Hepatocyte (in vitro differentiated cells): ENCODE measurements at places on chromosomes 1 and 21. TPM values are rescaled to one million over a fixed set of nuclear protein-coding genes. Genes with fewer than 3 reads are reported as not detected.

- DNase-seq: no peak
Measured at GRCh38 chr1:91640877-91641526, 140.4 kb downstream of the CDC7 start.

DNA sequence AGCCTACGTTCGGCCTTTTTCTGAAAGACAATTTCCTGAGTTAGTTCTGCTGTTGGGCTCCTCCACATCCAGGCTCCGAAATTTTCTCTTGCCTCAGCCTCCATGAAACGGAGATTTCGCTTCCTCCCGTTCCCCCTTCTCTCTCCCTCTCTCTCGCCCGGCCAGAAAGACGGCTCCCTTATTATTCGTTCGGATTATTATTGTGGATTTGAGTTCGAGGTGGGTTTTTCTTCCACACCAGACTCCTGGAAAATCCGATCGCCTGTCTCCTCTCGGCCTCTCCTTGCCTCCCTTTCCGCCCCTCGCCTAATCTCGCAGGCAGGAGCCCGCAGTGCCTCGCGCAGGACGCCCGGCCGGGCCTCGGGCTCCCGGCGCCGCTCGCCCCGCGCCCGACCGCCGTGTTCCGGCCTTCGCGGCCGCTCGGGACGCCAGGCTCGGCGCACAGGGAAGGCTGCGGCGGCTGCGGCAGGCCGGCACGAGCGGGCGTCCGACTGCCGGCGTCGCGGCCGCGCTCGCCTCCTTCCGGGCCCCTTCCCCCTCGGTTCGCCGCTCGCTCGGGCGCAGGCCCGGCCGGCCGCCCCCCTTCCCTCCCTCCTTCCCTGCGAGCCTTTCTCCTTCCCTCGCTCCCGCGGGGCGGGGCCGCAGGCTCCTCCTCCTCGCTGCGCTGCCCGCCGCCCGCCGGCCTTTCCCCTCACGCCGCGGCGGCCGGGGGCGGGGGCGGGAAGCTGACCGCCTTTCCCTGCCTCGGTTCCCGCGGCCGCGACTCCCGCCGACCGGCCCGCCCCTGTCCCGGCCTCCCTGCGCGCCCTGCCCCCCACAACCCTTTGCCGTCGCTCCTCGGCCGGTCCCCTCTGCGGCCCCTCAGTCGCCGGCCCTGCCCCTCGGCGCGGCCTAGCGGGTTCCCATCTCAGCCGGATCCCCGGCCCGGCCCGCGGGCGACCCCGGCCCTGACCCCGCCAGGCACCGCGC, at the start of gene ARHGEF11:
ARHGEF11 (minus strand) TSS at position 493 of the 969 bp plus-strand sequence. CDS start 1,412 bp downstream, outside the sequence.
- DNase-seq: peak; percentile 97

- no peak for DNase-seq
Measured at GRCh38 chr21:39184050-39184980, 1.1 kb upstream of the PSMG1 start.

GRCh38 chr1:208103597-208104513, 140.3 kb downstream of the PLXNA2 start:
- DNase-seq: no peak

GRCh38 chr1:212565079-212565478, 43.5 kb upstream of the ATF3 start:
- DNase-seq: no peak

DNA sequence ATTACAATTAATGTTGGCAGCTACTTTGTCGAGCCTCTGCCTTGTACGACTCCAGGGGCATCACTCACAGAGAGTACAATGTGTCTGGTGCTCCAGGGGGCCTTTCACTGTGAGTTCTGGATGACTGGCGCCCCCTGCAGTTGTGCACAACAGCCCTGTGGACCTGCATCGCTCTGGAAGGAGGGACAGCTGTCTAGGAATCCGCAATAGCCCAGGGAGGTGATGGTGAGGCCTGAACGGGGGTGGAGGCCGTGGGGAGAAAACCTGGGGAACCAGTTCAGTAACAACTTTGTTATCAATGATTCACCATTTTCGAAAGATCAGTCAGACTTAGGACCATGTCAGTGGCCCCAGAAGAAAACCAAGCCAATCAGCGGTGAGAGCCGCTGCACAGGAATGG, 189.1 kb downstream of the KAZN start:
- peak; percentile 67 for DNase-seq

DNA sequence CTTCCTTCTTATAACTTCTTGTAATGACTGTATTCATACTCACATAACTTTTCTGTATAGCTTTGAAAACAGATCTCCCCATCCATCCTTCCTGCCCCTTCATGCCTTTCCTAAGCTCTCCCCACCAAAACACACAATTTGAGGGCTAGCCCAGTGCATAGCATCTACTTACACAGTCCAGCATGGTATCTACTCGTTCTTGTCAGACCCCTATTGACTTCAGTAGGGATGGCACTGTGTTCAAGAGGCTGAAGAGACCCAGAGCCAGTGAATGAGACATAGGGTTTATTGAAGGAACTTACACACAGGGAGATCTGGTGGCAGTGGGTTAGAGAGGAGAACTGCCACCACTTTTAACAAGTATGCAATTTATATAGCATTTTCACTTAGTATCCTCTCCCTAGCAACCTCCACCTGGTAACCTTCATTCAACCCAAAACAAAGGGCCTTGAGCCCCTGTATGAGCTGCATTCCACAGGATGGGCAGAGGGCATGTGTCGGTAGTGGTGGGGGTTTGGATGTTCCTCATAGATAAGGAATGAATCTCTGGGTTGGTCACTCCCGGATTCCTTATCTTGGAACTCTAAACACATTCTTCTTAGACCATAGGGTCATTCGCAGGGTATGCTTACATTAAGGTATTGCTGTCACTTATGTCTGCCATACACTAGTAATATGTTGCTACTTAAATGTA, 64.9 kb upstream of the GNG12 start:
- DNase-seq: no peak

GRCh38 chr1:99560207-99561040, 85.5 kb upstream of the PALMD start:
- DNase-seq: no peak

DNA sequence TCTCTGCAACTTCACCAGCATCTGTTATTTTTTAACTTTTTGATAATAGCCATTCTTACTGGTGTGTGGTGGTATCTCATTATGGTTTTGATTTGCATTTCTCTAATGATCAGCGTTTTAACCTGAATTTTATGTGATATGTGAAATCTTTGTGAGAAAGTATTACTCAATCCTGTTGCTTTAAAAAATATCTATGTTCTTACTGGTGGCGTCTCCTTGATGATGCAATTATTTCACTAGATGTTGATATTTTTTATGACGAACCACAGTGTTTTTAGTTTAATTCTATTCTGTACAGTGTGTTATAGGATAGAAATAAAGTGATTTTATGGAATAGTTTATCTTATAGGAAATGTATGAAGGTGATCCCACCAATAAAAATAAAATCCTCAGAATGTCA, 54.7 kb upstream of the GPR88 start:
- DNase-seq: no peak

GRCh38 chr1:45216200-45216541, 9.8 kb upstream of the ZSWIM5 start:
- no peak for DNase-seq

DNA sequence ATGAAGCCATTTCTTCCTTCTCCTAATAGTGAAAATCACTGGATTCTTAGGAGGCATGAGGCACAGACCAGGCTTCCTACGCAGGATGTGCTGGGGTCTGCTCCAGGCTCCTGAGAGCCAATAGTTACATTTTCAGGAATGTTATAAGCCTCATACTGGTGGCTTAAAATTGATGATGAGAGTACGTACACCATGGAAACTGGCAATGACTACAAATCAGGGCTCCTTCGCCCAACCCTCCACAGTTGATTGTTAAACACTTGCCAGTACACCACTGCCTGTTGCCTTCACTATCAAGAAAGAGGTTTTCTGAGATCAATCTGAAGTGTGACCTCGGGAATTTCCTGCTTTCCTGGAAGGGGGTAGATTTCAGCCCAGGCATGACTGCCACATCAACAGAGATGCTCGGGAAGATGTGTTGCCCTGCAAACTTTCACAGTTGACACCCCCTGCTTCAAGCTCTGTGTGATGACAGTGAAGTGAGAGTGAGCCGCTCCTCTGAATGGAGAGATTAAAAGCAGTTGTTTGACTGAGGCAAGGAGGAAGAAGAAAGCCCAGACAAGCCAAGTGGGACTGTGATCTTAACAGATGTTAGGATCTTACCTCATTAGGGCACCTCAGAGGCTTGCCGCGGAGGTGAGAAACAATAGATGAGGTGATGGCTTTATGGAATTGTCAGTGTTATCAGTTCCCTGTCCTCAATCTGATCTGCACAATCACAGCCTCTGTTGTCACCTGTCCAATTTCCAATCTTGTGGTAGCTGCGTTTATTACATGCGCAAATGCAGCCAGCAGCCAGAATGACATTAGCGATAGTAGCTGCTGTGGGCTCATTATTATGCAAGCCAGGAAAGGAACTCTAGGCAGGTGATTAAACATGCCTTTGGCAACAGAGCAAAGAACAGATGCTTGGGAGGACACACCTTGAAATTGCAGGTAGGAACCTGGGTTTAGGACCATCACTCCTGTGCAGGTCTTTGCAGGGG, 277.3 kb downstream of the KAZN start:
- peak; percentile 13 for DNase-seq

- DNase-seq: no peak
Measured at GRCh38 chr1:83493633-83494032, 505.3 kb downstream of the TTLL7 start.

GRCh38 chr1:86381223-86381622, 14.9 kb downstream of the ODF2L start:
- DNase-seq: no peak

DNA sequence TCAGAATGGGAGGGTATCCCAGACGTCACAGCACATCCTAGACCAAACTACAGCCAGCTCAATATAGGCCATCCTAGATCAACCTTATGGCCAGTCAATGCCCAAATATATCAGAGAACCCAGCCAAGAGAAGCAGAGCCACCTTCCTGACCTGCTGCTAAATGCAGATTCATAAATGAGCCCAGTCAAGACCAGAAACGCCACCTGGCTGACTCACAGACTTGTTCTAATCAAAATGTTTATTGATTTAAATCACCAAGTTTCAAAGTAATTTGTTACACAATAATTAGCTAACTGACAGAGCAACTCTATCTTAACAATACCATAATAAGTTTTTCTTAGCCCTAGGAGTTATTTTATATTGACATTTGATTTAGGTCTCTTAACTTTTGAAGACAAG, 28.6 kb downstream of the ZNF644 start:
- DNase-seq: no peak

DNA sequence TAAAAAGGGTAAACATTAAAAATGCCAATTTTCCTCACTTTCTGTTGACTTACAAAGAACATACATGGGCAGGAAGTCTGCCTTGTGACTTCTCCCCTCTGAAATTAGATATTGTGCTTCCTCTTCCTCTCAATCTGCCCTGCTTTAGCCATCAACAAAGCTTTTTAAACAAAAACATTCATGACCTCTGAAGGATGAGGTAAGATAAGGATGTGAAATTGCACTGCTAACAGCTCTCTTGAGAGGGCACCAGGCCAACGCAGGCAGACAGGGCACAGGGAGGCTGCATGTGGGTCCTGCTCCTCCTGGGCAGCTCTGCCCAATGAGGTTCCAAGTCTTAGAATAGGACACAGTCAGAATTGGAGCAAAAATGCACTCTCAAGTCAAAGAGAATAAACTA, 62.1 kb downstream of the DEGS1 start:
- DNase-seq: no peak

DNA sequence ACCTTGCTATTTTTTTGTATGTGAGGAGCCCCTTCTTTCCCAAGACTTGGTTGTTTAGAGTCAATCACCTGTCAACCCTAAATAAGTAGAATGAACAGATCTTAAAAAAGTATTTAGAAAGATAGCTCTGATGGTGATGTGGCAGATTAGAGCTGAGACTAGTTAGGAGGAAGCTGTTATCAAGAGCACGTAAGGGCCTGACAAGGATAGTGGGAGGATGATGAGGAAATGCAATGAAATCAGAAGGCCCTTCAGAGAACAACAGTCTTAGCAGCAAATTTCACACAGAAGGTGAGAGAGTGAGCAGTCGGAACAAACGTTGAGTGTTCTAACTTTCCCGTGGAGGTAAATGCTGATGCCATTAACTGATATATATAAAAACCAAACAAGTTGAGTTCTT, 15.9 kb upstream of the S1PR1 start:
- no peak for DNase-seq

- no peak for DNase-seq
Measured at GRCh38 chr1:239184561-239185244, 201.7 kb upstream of the CHRM3 start.

DNA sequence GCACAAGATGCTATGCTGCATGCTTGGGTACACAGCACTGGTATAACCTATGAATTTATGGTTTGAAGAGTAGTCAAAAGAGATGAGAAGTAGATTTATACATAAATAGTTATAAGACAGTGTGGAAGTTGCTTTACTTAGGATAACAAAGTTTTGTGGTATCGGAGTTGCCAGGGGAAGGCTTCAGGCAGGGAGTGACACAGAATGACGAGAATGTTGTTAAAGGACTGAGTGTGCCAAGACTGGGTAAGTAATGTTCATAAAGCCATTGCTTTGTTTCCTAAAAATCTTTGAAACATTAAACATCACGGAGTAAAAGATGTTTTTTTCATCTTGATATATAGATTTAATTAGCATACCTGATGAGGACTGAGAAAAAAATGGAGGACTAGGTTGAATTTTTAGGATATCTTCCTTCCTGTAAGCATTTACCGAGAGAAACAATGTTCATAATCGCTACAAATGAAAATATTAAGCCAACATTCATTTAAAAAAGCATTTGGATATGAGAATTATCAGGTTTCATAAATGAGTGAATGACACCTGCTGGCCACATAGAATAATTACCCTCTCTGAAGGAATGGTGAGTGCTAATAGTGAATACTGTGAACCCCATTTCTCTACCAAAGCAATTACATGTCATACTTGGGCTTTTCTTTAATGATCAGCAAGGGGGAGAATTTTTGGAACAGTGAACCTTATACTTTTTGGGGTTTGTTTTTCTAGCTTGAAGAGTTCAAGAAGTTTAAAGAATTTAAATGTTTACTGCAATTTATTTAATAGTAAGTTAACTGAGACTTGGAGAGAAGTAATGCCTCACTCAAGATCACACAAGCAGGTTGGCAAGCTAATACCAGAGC, 28.4 kb downstream of the EXTL2 start:
- peak; percentile 44 for DNase-seq

GRCh38 chr1:113941245-113941559, 12.1 kb downstream of the HIPK1 start:
- no peak for DNase-seq

DNA sequence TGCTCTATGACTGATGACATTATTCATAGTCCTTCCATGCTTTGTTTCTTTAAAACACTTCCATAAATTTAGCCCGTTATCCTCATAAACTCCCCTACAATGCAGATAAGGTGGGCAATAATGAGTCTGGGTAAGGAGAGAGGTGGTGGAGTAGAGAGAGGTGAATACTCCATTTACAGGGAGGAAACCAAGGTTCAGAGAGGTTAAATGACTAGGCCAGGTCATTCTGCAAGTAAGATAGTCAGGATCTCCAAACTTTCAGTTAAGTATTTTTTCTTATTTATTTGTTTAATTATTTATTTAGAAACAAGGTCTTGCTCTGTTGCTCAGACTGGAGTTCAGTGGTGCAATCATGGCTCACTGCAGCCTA, 26.1 kb downstream of the PAFAH2 start:
- no peak for DNase-seq

NSL1 gene
- 34.2 and 39.5 TPM in 2 replicates for total RNA-seq

RBP7 gene
- total RNA-seq: 0.50 and 2.0 TPM in 2 replicates

CFAP107 gene
- total RNA-seq: not detected in 2 replicates

UTS2 gene
- total RNA-seq: 0.16 TPM in 1 of 2 replicates, not detected in the other

TNFRSF18 gene
- not detected in 2 replicates for total RNA-seq

KCNJ6 gene
- under 0.01 and 0.07 TPM in 2 replicates for total RNA-seq
